AG09309 (cell line): ENCODE measurements at places on chromosomes 6 and 20.

DNA sequence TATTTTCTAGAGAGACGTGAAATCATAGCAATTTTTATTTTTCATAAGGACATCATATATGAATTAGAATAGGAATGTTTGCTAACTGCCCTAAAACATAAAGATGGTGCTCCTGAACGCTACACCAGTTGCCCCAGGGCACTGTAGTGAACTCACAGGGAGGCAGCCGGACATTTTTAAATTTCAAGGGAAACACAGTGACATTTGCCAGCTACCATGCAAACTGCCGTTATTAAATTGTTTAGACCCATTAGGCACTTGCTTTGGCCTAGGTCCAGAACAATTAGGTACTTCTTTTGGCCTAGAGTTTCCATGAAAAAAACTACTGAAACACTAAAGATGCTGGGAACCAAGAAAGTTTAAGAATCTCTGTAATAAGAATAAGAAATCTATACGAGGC lies 24.9 kb upstream of the CFAP206 start:
- no peak for DNase-seq

DNA sequence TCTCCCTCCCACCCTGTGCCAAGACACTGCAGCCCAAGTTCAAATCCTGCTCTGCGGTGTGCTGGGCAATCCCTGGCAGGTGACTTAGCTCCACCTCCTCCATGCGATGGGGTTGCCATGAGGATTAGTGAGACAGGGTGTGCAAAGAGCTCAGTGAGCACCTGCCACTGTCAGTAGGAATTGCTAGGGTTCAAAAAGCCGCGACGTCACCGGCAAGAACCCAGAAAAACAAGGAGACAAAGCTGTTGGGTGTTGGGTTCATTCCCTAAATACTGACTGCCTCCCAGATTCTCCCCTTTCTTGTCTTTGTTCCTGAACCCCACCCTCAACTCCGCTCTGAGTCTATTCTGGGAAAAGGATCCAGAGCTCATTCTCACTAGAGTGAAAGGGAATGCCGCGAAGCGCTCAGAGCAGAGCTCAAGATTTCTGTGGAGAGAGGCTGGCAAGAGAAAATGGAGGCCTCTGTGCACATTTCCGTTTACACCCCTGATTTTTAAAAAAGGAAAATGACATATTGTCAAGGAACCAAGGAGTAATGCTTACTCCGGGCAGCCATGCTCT lies 13.3 kb downstream of the PMEPA1 start:
- DNase-seq: no peak

DNA sequence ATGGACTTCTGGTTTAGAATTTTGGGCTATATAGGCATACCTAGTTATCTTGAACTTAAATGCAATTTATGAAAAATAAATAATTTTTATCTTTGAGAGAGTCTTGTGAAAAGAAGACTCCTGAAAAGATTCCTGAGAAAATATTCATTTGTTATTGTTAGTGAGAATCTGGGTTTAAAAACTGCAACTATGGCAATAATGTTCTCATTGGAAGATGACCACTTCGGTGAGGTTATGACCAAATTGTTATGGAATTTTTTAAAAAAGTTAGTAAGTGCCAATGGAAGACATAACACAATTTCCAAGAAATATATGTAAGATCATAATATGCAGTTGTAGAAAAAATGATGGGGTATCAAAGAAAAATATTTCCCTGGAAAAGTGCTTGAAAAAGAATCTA lies 46.3 kb downstream of the GRIK2 start:
- no peak for DNase-seq

DNA sequence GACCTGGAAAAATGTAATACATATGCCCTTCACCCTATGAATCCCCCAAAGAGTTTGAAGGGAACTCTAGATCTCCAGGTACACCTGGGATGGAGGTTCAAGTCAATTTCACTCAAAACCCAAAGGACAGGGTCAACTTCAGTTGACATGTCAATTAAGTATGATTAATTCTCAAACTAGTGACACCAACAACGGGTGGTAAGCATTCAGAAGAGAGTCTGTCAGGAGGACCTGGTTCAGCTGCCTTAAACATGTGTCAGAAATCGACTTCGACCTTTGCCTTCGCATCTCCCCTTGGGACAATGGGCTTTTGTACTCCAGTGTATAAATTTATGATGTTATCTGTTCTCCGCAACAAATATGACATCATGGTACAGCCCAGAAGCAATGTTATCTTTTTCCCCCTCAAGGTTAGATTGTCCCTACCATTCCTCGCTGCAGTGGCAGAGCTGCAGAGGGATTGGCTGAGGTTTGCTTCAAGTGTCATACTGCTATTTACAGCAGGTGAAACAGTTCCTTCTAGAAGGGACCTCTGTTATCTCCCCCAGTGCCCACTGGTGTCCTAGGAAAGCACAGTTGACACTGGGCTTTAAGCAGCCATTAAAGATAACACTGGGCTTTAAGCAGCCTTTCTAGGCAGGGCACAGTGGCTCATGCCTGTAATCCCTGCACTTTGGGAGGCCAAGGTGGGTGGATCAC lies 94.7 kb upstream of the SNX9 start:
- DNase-seq: no peak

DNA sequence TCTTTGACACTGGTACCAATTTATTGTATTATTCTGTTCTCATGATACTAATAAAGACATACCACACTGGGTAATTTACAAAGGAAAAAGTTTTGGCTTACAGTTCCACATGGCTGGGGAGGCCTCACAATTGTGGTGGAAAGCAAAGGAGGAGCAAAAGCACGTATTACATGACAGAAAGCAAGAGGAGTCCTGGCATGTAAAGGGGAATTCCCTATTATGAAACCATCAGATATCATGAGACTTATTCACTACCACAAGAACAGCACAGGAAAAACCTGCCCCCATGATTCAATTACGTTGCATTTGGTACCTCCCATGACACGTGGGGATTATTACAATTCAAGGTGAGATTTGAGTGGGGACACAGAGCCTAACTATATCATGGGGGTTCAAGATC lies 43.4 kb downstream of the SLC22A2 start:
- no peak for DNase-seq

GRCh38 chr6:73200735-73201134 lies 24.6 kb downstream of the KHDC1L start:
- no peak for DNase-seq

GRCh38 chr20:5092765-5093339 lies 26.9 kb downstream of the PCNA start:
- no peak for DNase-seq

DNA sequence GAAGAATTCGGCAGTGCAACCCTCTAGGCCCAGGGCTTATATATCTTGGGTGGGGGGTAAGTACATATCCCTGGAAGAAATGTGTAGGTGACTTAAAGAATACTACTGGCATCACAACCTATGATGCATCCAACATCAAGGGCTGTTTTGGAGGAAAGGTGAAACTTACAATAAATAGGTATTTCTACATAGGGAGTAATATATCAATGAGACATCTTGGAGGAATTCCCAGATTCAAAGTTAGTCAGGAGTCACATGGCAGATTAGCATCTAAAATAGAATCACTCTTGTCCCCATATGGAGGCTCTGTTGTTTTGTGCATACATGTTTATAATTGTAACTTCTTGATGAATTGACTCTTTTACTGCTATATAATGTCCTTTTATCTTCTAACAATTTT lies 375.5 kb downstream of the PAX1 start:
- no peak for DNase-seq

GRCh38 chr20:62367136-62367632 lies at the start of gene LAMA5:
Gene LAMA5 (minus strand): TSS chr20:62367312. CDS start chr20:62367245, 67 bp downstream.
- DNase-seq: no peak

GRCh38 chr6:158028876-158029275 lies 47.2 kb downstream of the SYNJ2 start:
- no peak for DNase-seq

DNA sequence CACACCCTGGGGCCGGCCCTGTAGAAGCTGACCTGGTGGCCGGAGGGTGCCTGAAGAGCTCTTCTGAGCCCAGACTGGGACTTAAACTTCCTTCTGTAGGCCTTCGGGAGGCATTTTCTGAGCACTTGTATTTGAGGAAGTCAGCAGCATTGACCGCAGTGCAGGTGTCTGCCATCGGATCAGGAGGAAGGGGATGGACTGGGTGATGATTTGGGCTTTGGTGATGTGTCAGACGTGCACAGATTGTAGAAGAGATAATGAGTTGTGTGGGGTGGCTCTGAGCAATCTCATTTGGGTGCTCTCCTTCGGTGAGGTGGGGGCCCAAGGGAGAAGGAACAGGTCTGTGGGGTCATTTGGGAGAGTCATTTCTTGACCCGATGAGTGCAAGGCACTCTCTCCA lies 150.9 kb downstream of the ARID1B start:
- DNase-seq: no peak

- no peak for DNase-seq
Observed at GRCh38 chr6:162459985-162460384, 267.6 kb downstream of the PRKN start.

- no peak for DNase-seq
Observed at GRCh38 chr6:118881440-118882313, 12.3 kb upstream of the ASF1A start.

- no peak for DNase-seq
Observed at GRCh38 chr6:168884646-168885086, 369.0 kb downstream of the THBS2 start.
